ENCODE measurements at places on chromosomes 1 and 21.

DNA sequence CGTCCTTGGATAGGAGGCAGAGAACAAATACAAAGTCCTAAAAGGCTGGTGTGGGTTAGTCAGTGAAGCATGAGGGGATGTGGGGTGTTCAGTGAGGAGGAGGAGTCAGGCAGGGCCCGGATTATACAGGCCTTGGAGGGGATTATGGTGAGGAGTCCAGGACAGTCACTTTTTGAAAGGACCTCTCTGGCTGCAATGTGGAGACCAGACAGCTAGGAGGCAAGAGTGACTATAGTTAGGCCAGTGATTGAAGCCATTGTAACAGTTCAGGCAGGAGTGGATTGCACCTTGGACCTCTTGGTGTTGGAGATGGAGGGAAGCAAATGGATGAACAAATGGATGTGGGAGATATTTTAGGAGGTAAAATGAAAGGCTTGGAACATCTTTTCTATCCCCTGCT, 115.8 kb downstream of the C1orf94 start:
- DNase-seq = no peak

- no peak for DNase-seq
Measured at GRCh38 chr1:9705337-9706093, 54.0 kb downstream of the PIK3CD start.

GRCh38 chr1:161778522-161778921, 12.4 kb downstream of the ATF6 start:
- no peak for DNase-seq

DNA sequence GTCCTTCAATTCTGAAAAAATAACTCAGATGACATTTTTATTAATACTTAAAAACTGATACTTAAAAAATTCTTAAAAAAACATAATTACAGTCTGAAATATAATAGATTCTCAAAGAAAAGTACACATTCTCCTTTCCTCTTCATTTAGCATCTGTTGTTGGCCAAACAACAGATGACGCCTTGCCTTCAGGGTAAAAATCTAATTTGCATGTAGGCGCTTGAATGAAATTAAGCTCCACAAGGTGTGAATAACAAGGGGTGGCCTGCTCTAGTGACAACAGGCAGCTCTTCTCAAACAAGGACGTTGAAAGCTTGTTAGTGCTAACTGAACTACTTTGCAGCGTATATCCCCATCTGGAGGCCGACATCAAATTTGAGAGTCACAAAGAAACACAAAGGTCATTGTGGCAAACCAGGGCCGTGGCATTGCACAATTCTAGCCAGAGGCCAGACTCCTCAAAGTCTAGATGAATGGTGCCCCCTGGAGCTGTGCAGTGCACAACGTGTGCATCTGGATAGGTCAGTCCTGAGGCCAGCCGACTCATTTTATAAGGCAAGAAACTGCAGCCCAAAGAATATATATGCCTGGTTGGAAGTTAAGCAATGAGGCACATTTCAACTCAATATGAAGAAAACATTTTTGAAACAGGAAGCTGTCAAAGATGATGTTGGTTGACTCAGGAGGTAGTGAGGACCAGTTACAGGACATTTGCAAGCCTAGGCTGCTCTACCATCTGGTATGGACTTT, 459.2 kb upstream of the RUNX1 start:
- no peak for DNase-seq

- DNase-seq = no peak
Measured at GRCh38 chr1:75245239-75245638, 111.1 kb downstream of the LHX8 start.

All from activated CD8-positive, alpha-beta memory T cell treated with anti-CD3 and anti-CD28 coated beads for 1 hour (primary cell).